ENCODE measurements at places on chromosomes 3 and 15. TPM values are rescaled to one million over a fixed set of nuclear protein-coding genes. Genes with fewer than 3 reads are reported as not detected.

- DNase-seq, result no peak
Observed at GRCh38 chr15:52161406-52161966, 29.7 kb downstream of the GNB5 start.

GRCh38 chr3:129985113-129985512 lies 10.6 kb downstream of the TRH start:
- DNase-seq, result no peak

- peak; percentile 30 for DNase-seq
Observed at GRCh38 chr3:195543500-195544229, 540 bp upstream of the PPP1R2 start.

- no peak for DNase-seq
Observed at GRCh38 chr3:124092811-124093210, 100.9 kb upstream of the ROPN1 start.

GRCh38 chr15:42716626-42717025 lies 20.3 kb downstream of the CDAN1 start:
- no peak for DNase-seq

GRCh38 chr15:76426941-76427340 lies 90.4 kb downstream of the ISL2 start:
- no peak for DNase-seq

DNA sequence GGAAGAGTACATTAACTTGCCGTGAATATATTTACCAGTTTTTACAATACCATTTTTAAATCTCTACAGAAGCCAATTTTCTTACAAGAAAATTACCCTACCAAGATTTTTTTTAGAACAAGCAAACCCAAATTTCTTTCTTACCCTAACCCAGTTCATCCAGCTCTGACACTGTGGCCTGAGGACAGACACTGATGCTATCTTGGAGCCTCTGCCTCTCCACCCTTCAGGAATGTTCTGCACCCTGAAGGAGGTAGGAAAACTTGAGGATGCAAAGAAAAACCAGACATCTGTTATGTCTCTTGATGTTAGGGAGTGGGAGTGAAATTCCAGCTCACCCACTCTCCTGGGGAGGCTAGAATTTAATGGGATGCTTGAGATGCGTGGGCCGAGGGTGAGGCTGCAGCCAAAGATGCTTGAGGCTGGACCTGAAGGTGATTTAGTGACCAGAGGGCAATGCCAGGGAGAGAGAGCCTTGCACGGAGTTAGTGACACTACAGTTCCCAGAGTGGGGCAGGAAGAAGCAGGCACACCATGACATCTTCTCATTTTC lies 69.9 kb downstream of the LIPC start:
- no peak for DNase-seq

Gene C2CD4B
- total RNA-seq, result 0.90 TPM
